ENCODE measurements at places on chromosomes 11 and 22. TPM values are rescaled to one million over a fixed set of nuclear protein-coding genes. Genes with fewer than 3 reads are reported as not detected.

Gene C1QTNF6
- total RNA-seq: 5.7 TPM

Gene RAG2
- not detected for total RNA-seq

Gene C11orf98
- total RNA-seq: 35.5 TPM

Gene LRRC4C
- 0.37 TPM for total RNA-seq

Gene SLC35E4
- total RNA-seq: 6.4 TPM

Gene RPS3
- 664 TPM for total RNA-seq

Gene APOBEC3A
- total RNA-seq: 5.2 TPM

Gene SMC1B
- total RNA-seq: not detected

Gene MYEOV
- 0.57 TPM for total RNA-seq

Gene GAB4
- total RNA-seq: not detected

Gene GAL
- 0.54 TPM for total RNA-seq

Gene PTPMT1
- 97.3 TPM for total RNA-seq

Gene YPEL1
- 8.8 TPM for total RNA-seq

Gene KRTAP5-11
- not detected for total RNA-seq

Gene POLR2L
- 67.1 TPM for total RNA-seq

Gene CEP126
- 33.4 TPM for total RNA-seq

Gene C11orf42
- total RNA-seq: not detected

Gene SLC22A8
- not detected for total RNA-seq

Gene CTSD
- 2,573 TPM for total RNA-seq

Gene SHANK2
- total RNA-seq: 277 TPM

Gene NAT10
- 32.8 TPM for total RNA-seq

Gene PGA5
- not detected for total RNA-seq

Gene TSPAN18
- total RNA-seq: 15.1 TPM

Gene CLMP
- 17.9 TPM for total RNA-seq

Gene PANX3
- not detected for total RNA-seq

Gene OTOG
- total RNA-seq: not detected

Gene TMEM132A
- 5.2 TPM for total RNA-seq

Gene MYO18B
- 1.3 TPM for total RNA-seq

Gene OOSP1
- not detected for total RNA-seq

Gene TMEM191B
- total RNA-seq: not detected

Gene PICALM
- 163 TPM for total RNA-seq

Gene WT1
- total RNA-seq: not detected

Gene TMPRSS6
- total RNA-seq: 0.47 TPM

Gene OR4A5
- total RNA-seq: not detected

Gene FOXR1
- not detected for total RNA-seq

Gene OPCML
- not detected for total RNA-seq

Gene CASP5
- total RNA-seq: 2.9 TPM

Gene CXCR5
- total RNA-seq: under 0.01 TPM

Gene TNNT3
- total RNA-seq: 2.4 TPM

Gene DEPDC7
- 1.5 TPM for total RNA-seq

Gene SLCO2B1
- total RNA-seq: 251 TPM

Gene RRP7A
- total RNA-seq: 21.2 TPM

Gene TRIM64
- total RNA-seq: not detected

Gene SLC5A12
- not detected for total RNA-seq

Gene UBQLNL
- total RNA-seq: 0.27 TPM

Gene CTTN
- 221 TPM for total RNA-seq

Gene MYRF
- 32.5 TPM for total RNA-seq

Gene PEX26
- total RNA-seq: 37.1 TPM

Gene FOLR1
- 523 TPM for total RNA-seq
